ENCODE measurements at places on chromosomes 11 and 22. TPM values are rescaled to one million over a fixed set of nuclear protein-coding genes. Genes with fewer than 3 reads are reported as not detected.

- no peak for DNase-seq
These were observed 82.6 kb downstream of the MICAL3 start for GRCh38 chr22:17941471-17942406.

DNA sequence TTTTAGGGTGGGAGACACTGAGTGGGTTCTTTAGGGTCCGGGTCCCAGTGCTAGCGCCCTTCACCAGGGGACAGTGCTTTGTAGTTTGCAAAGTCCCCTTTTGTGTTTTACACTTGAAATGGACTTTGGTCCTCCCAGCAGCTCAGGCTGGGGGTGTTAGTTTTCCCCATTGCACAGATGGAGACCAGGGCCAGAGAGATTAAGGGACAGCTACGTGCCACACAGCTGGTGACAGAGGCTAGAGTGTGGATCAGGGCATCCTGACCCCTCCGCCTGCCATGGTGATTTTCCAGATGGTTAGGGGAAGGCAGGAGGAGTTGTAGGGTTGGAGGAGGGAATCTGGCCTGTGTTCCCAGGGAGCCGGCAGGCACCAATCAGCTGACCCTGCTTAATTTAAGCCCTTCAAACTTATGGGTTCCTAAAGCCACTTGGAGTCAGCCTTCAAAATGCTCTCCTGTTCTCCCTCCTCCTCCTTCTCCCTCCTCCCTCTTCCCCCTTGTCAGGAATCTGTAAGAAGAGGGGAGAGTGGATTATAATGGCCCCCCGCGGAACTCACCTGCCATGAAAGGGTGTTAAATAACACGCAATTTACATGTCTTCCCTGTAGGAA, 22.5 kb upstream of the MPPED1 start:
- DNase-seq, result no peak

DNA sequence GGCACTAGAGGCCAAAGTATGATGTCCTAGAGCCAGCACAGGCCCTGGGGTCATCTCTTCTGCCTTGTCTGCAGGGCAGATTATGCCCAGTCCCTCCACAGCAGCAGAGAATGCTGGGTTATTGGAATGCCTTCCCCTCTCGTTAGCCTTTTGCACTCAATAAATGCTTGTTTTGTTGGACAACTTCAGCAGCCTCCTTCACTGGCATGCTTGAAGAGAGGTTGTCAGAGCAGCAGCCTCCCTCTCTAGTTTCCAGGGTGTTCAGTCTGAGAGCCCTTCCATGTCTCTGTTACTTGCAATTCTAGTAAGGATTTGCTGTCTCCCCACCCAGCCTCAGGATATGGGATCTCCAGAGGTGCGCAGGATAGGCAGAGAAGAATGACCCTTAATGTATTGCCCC, 82.9 kb downstream of the PKNOX2 start:
- no peak for DNase-seq

GRCh38 chr11:35057926-35058668, 80.9 kb upstream of the CD44 start:
- no peak for DNase-seq

DNA sequence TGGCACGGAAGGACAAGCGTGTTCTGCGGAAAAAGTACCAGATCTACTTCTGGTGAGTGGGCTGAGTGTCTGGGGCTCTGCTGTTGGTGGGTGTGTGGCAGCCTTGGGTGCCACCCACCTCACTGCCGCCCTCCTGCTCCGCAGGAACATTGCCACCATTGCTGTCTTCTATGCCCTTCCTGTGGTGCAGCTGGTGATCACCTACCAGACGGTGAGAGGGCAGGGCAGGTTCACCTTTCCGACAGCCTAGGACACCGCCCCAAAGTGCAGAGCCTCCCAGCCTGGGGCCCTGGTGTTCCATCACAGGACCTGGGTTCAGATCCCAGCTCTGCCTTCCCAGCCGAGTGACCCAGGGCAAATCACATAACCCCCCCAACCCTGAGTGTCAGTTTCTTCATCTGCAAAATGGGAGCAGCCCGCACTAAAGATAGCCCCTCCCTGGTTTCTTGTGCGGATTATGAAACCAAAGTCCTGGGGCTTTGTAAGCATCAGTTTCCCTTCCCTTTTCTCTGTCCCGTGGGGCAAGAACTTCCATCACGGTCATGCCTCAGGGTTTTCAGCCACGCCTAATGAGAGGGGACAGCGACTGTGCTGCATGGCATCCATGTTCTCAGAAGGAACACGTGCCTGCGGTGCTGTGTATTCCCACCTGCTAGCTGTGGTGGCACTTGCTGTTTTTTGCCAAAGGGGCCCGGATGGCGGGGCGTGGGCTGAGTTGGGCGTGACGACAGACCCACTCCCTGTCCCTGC, 9.8 kb upstream of the TAGLN start:
- DNase-seq, result peak; percentile 91

- no peak for DNase-seq
These were observed 35.4 kb downstream of the RSPH14 start for GRCh38 chr22:23106344-23106743.

OR10A4 gene
- polyA plus RNA-seq, result not detected

DNA sequence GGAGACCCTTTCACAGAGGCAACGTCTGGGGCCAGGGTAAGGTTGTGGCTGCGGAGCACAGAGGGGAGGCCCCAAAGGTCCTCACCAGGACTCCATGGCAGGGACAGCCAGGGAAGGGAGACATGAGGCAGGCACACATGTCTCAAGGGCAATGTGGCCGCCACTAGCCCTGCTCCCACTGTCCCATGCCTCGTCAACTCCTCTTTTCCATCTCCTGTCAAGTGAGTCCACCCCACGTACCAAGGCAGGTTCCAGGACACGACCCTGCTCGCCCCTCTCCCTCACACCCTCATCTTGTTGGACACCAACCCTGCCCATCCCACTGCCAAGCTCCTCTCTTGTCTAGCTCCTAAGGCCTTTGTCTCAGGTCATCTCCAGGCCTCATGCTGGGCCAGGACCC, 73.2 kb downstream of the RRM1 start:
- DNase-seq, result no peak

DNA sequence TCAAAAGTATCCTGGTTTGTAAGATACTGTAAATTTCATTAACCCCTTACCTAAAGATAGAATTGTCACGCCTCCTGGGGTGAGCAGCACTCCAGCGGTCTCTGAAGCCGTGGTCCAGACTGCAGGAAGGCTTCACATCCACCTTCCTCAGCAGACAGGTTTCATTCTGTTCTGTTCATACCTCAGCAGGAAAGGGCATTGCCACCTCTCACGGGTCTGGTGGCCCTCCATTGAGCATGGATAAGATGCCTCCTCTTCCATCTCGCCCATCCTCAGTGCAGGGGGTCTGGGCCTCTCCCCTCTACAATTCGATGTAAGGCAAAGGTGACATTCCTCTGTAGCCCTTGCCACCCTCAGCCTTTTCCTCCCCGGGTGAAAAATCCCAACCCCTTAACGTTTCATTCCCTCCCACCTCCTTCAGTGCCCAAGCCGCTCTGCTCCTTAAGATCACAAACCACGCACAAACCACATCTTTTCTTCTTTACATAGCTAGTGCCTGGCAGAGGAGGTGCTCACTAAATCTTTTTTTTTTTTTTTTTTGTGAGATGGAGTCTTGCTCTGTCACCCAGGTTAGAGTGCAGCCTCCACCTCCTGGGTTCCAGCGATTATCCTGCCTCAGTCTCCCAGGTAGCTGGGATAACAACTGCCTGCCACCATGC, 28.5 kb downstream of the RPUSD4 start:
- no peak for DNase-seq

DNA sequence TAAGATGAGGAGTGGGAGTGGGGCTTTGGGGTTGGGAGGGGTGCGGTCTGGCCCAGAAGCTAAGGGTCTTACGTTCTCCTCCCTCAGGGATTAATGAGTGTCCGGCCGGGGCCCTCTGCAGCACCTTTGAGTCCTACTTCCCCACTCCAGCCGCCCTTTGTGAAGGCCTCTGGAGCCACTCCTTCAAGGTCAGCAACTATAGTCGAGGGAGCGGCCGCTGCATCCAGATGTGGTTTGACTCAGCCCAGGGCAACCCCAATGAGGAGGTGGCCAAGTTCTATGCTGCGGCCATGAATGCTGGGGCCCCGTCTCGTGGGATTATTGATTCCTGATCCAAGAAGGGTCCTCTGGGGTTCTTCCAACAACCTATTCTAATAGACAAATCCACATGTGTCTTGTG, 4.0 kb downstream of the FOLR3 start:
- DNase-seq, result no peak

DNA sequence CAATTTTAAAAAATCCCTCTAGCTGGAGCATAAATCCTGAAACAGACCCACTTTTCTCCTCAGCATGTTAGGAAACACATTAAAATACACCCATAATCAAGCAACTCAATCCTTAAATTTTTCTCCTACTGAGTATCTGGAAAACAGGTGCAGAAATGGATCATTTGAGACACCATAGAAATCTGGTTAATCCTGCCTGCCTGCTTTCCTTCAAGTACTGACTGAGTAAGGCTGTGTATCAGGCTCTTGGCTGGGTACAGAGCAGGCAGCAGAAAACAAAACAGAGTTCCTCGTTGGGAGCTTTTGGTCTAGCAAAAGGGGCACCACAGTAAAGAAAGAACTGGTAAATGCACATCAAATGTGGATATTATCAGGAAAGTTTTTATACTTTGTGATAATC, 1.9 kb downstream of the KCNQ1OT1 start:
- no peak for DNase-seq

DTX4 gene
- 16.8 TPM for polyA plus RNA-seq

- DNase-seq, result no peak
These were observed 471 bp downstream of the RNF185 start for GRCh38 chr22:31160328-31160978.

DNA sequence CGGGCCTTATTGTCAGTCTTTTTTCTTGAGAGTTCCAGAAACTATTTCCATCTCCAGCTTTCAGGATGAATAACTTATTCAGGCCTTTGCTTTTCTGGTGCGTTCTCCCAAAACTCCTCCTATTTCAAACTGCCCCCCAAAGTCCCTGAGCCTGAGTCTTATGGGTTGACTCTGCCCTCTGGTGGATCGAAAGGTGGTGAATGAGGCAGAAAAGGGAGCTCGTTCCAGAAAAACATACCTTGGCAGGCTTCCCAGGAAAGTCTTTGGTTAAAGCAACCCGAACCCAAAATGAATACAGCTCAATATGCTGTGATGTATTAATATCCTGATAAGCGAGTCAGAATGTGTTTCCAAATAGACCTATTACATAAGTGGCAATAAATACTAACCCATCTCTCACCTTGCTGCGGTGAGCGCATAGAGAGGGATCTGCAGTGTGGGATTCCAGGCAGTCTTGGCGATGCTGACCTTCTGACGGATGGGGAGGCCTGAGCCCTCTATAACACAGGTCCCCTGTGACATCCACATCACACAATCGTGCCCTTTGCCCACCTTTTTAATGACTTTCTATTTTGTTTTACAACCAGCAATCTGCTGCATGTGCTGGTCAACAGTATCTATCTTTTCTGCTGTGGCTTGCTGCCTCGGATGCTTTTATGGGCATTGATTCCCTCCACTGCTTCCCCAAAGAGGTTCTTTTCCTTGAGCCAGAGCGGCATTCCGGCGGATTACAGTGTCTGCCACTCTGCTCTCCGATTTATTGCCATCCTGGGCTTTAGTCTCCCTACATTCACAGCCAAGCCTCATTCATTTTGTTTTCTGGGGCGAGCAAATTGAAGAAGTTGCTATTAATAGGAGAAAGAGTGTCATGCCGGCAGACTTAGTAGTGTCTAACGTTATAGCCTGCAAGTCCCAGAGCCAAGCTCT, 756.8 kb downstream of the NTM start:
- no peak for DNase-seq

GRCh38 chr11:975827-976226, 50.2 kb downstream of the AP2A2 start:
- DNase-seq, result no peak

GRCh38 chr11:103170865-103171264, 61.6 kb downstream of the DYNC2H1 start:
- no peak for DNase-seq

- no peak for DNase-seq
These were observed 197.7 kb downstream of the CASP12 start for GRCh38 chr11:104700609-104701008.

- DNase-seq, result no peak
These were observed 38.8 kb downstream of the FLI1 start for GRCh38 chr11:128732471-128733277.

DNA sequence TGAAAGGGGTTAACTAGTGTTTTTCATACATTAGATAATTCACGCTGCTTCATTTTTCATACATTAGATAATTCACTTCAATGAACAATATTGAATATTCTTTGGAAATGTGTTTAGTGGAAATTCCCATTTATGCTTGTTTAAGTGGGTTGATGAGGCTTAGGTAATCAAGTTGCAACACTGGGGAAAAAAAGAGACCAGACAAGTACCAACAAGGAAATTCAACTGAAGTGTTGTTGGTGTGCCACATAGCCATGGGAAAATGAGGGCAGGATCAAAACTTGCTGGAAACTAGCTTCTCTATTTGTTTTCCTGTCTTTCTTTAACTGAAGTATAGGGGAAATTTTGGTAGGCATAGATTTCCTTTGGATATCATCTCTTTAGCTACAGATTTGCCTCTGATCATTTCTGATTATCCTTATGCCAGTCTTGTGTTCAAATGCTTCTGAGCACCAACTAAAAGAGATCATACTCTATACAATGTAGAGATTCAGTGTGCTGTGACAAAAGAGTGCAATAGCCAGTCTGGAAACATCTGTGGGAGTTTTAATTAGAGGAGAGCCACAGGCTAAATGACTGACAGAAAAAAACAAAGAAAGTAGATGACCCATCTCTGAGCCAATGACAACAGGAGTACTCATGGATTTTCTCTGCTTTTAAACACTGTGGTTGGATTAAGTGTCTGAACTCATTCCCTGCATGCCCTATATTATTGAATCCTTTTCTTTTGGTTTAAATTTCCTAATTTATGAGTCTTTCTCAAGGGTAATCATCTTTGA, 67.6 kb upstream of the CTSC start:
- DNase-seq, result no peak

- no peak for DNase-seq
These were observed 102.6 kb downstream of the ALX4 start for GRCh38 chr11:44207292-44207691.

ACAD8 gene
- 13.7 TPM for polyA plus RNA-seq

DNA sequence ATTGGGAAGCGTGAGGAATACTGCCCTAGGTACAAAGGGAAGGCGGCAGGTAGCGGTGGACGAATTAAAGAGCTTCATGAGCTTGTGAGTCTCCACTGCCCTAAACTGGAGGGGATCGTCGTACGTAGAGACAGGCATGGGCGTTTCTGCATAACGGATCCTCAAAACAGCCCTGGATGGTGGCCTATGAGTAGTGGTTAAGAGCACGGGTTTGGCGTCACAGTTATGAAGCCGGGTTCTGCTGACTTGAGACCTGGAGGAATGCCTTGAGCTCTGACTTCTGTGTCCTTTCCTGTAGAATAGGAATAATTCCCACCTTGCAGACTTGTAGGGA, 335 bp downstream of the TMEM138 start:
- DNase-seq, result no peak

DNA sequence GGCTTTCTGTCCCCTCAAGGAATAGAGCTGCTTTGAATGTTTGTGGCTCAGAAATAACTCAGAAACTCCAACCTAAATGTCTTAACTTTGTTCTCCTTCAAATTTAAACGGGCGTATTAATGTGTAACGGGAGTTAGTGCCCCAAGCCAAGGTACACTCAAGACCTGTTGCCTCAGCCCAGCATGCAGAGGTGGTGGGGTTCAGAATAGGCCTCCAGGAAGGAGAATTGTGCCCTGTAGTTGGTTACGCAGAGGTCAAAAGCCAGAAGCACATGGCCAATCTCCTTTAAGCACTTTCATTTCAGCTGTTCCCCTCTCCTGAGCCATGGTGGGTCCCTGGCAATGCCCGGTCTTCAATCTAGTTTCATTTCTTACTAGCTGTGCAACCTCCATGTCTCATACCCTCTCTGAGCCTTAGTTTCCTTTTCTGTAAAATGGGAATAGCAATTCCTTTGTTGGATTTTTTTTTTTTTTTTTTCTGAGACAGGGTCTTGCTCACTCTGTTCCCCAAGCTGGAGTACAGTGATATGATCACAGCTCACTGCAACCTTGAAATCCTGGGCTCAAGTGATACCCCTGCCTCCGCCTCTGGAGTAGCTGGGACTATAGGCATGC, 4.2 kb downstream of the HMOX1 start:
- DNase-seq, result no peak
